ENCODE measurements at places on chromosomes 16 and 17.

- DNase-seq: peak; percentile 89
These were observed 13.6 kb upstream of the EEF2K start for GRCh38 chr16:22192261-22193062.

DNA sequence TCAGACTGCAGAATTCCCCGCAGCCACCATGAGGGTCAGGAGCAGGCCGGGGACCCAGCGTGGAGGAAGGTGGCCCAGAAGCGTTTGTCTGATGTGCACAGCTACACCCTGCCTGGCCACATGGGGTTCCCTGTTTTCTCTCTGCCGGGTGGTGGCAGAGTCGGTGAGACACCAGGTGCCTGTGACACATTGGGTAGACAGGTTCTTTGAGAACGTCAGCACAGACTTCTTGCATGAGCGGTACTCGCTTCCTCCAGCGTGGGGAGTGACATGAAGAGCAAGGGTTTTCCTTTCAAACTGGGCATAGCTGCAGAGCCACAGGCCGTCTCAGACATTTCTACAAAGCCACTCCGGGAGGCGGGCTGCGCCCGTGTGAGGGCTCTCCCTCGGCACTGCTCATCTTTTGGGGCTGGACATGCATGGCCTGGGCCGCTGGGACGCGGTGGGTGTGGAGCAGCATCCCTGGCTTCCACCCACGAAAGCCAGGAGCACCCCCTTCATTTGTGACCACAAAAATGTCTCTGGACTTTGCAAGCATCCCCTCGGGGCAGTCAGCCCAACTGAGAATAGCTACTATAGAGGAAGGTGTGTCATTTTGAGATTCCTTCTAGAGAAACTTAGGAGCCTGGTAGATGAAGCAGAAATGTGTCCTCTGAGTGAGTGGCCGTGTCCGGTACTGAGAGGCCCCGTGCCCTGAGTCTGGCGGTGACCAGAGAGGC, 26.0 kb downstream of the NME3 start:
- DNase-seq: peak; percentile 96

GRCh38 chr17:80982426-80982974, 9.1 kb upstream of the CHMP6 start:
- DNase-seq: no peak

DNA sequence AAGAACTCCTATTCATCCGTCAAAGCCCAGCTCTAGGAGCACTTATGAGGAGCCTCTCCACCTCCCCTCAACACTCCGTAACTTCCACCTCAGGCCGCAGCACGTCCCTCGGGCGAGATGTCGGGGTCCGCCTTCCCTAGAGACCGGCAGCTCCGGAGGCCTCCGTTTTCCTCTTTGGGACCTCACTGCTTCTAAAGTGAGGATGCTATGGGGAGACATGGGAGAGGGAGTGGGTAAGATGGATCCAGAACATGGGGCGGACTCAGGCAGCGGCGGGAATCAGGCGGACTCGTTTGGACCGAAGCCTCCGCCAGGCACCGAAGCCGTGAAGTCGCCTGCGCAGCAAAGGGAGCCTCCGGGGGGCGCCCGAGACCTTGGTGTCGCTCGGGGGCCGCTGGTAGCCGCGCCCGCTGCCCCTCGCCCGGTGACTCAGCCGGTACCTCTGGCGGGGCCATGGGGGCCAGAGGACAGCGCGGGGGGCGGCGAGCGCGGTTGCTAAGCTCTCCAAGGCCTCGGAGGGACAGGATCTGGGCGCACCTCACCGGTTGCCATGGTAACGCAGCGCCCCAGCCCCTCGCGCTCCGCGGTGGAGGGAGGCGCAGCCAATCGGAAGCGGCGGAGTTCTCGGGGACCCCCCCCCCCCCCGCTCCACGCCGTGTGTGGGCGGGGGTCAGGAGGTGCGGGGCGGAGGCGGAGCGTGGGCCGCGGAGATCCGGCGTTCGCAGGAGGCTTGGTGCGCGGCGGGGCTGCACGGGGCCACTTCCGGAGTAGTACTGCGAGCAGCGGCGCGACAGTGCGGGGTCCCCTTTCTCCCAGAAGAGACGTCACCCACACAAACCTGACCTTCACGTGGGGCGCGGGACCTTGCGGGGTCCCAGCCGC, 1.3 kb upstream of the HIC1 start:
- DNase-seq: peak; percentile 77

DNA sequence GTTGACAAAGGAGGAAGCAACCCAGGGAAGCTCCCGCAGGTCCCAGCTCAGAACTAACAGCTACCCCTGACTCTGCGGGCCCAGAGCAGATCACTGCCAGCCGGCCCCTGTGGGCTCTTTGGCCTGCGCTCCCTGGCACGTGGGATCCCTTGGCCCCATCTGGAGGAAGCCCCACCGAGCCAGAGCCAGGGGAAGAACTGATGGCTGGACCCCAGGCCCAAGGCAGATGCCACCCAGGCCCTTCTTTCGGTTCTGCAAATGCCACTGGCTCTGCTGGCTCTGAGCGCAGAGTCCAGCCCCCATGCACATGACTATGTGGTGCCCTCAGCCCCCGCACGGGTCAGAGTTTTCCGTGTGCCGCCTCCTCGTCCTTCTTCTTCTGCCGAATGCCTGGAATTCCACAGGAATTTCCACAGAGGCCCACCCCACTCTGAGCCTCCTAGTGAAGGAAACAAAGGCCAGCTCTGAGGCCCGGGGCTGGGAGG, 35.8 kb upstream of the SNN start:
- DNase-seq: peak; percentile 95

- DNase-seq: no peak
These were observed 56.0 kb downstream of the CYB5D2 start for GRCh38 chr17:4198995-4199394.

- DNase-seq: no peak
These were observed 2.3 kb downstream of the LCAT start for GRCh38 chr16:67941469-67942199.

GRCh38 chr16:65185241-65185778, 63.4 kb upstream of the CDH11 start:
- no peak for DNase-seq

GRCh38 chr17:64373722-64374121, 16.9 kb downstream of the PECAM1 start:
- DNase-seq: no peak

DNA sequence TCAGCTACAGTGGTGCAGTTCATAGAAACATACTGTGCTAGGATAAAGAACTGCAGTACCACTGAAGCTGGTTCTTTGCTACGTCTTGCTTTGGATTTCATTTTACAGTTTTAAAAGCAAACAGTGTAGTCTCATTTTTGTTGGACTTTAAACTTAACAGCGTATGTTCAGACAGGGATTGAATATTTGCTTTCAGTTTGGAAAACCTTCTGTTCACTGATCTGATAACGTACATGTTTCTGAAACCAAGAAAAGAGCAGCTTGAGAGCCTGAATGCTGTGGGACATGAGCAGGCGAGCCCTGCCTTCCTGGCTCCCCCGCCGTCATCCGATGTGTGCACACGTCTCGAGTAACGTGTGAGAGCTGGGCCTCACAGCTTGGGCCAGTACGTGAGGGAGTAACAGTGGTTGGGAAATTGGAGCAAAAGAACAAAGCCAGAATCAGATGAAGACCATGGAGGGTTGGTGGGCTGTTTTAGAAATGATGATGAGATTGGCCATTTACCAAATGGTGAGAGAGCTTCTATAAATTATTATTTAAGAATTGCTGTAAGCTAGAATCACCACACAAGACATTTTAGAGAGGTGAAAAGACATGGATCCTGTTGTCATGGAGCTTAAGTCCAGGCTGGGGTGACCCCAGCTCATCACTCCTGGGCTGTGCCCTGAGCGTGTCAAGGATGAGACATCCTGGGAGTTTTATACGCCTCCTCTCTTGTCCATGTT, 20.8 kb upstream of the CLEC18C start:
- no peak for DNase-seq

DNA sequence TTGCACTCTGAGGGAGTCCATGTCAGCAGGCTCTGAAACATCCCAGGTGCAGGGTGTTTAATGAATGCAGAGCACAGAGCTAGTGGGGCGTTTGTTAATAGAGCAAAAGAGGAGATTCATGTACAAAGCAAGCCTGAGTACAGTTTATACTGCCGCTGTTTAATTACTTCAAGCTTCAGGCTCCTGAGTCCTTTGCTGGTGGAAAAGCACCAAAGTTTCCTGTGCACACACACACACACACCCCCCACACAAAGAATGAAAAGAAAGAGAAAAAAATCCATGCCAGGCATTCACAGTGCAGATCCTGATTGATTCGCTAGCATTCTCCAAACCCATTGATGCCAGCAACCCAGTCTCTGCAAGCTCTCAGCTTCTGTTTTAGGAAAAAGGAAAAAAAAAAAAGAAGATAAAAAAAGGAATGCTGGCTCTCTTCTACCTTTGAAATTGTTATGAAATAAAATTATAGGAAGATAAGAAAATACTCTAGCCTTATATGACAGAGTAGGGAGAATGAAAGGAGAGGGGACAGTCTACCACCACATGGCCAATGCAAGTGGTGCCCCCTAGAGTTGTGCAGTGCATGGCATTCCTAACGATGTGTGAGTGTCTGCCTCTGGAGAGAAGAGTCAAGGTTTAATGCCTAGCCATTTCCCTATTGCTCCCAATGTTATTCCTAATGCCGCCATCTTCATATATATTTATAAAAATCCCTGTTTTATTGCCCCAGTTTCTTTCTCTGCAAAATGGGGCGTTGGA, 216.5 kb downstream of the TMEM114 start:
- DNase-seq: no peak

- no peak for DNase-seq
These were observed 27.8 kb downstream of the AXIN1 start for GRCh38 chr16:324451-325334.

DNA sequence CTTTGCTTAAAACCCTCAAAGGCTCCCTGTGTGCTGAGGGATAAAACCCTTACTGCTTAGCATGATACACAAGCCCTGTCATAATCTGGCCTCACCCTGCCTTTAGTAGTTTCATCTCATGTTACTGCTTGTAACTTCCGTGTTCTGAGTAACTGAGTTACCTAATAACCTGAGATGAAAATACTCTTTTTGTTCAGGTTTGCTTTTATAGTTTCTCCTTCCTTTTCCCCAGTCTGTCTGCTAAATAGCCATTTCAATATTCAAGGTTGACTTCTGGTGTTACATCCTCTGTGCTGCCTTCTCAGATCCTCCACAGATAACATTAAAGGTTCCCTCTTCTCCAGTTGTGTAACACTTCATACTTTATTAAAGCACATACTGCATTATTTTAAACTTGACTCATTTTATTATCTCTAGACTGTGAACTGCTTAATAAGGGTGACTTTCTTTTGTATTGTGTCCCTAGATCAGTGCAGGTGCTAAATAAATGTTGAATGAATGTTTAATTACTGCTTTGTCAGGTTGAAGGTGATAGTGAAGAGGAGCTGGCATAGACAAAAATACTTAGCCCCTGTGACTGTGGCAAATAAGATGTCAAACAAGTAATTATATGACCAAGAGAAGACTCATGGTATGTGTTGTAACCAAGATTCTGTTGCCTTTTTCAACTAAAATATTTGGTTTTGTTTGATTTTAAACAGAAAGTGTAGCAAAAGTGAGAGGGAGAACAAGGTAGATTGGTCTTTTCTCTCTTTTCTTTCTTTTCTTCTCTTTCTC, 47.8 kb downstream of the NFAT5 start:
- peak; percentile 38 for DNase-seq

GRCh38 chr16:4831616-4832015, 15.5 kb downstream of the GLYR1 start:
- no peak for DNase-seq

GRCh38 chr17:44760474-44761308, 1.9 kb downstream of the ADAM11 start:
- DNase-seq: no peak

DNA sequence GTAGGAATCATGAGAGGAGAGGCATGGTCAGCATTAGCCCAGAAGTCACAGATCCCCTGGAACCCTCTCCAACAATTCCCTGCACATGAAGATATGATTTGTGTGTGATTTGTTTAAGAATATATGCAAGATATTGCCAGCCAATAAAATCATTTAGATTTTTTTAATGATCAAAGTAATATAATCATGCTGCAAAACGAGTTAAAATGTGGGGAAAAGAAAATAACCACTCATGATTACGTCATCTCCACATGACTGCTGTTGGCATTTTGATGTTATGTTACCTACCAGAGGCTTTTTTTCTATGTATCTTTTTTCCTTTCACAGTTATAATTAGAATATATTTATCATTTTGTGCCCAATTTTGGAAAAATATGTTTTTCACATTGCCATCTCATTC, 22.4 kb downstream of the SLC35G3 start:
- peak; percentile 29 for DNase-seq

GRCh38 chr16:6958184-6958583, 374.5 kb upstream of the RBFOX1 start:
- no peak for DNase-seq

DNA sequence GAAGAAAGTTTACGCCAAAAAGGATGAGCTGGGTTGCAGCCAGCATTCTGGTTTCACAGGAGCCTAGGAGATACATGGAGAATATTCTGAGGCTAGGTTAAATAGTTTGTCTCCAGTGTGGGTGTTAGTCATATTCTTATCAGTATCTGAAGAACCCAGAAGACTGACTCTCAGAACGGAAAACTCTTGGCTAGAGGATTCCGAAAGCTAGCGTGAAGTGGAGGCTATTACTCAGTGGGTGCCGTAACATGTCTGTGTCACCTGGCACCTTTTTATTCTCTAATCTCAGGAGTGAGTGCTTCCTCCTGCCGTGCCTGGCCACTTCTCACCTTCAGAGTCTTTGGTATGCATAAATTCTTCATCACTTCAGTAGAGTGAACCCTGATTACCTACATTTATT, 199.5 kb downstream of the WWOX start:
- DNase-seq: no peak

Data from EH (cell line).